Activated gamma-delta T cell treated with anti-CD3 and anti-CD28 coated beads, Interleukin-2, amount 50 U/mL, for 16 hours (primary cell): ENCODE measurements at places on chromosomes 4 and X.

DNA sequence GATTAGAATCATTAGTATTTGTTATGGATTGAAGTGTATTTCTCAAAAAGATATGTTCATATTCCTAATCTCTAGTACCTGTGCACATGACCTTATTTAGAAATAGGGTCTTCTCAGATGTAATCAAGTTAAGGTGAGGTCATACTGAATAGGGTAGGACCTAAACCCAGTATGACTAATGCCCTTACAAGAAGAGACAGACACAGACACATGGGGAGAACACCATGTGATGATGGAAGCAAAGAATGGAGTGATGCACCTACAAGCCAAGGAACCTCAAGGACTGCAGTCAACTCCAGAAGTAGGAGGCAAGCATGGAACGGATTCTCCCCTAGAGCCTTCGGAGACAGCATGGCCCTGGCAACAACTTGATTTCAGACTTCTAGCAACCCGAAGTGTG, 31.4 kb downstream of the OTUD4 start:
- no peak for DNase-seq

DNA sequence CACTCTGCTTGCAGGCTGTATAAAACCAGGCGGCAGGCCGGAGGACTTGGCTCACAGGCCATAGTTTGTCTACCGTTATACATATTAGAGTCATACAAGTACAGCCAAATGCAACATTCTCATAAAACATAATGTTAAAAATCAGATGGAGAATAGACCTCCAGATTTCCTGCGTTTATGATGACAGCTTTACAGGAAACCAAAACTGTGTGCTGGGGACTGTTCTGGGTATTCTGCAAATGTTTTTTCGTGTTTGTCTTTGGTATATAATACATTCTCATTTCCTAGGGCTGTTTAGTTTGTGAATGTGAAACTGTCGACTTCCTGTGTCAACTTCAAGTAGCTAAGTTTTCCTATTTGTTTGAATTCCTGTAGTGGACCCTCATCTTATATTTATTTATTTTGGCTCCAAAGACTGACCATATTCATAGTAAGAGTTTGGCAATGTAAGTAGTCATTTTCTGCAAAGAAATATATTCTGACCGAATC, 79.5 kb upstream of the FAM9C start:
- no peak for DNase-seq

DNA sequence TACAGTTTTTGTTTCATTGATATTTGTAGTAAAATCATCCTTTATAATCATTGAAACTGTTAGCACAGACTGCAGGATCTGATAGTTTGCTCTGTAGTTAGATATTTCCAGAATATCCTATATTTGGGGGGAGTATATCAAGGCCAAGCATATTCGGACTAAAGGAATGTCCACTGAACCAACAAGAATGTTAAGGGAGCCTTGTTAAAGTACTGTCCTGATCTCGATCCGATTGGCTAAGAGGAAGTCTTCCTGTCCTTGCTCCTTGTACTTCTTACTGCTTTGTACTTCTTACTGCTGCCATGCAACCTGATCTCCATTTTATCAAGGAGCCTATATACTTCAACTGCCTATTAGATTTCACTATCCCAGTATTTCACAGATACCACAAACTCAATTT, 449.3 kb downstream of the RPA4 start:
- DNase-seq = no peak

DNA sequence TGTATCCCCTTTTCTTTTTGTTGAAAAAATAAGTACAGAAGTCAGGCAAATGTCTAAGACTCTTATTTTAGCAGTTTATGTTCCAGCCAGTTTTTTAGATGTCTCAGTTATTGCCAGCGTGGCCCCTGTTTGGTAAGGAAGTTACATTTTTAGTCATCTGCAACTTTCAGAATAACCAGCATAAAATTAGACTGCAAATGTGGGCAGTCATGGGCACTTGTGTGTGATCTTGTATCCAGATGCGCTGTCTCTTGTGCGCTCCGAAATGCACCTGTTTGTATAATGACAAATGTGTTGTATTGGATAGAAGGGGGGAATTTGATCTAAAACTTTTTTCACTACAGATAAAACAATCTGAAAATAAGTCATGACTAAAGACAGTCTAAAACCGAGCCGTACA, 44.3 kb upstream of the CLCN4 start:
- DNase-seq = no peak

- no peak for DNase-seq
Observed at GRCh38 chr4:178448372-178449035, 1006.3 kb upstream of the AGA start.

GRCh38 chr4:101418466-101418865, 71.1 kb upstream of the PPP3CA start:
- DNase-seq = no peak

GRCh38 chr4:186693159-186693815, 30.4 kb downstream of the FAT1 start:
- no peak for DNase-seq

GRCh38 chr4:6337331-6337935, 67.8 kb downstream of the WFS1 start:
- DNase-seq = no peak

GRCh38 chrX:9765737-9766097, at the start of gene GPR143:
Gene GPR143 (minus strand): TSS chrX:9765847. CDS start chrX:9765817, 30 bp downstream.
- no peak for DNase-seq

- DNase-seq = no peak
Observed at GRCh38 chr4:34732176-34732950, 1512.0 kb downstream of the ARAP2 start.

- no peak for DNase-seq
Observed at GRCh38 chrX:3509934-3510333, 163.5 kb upstream of the MXRA5 start.

DNA sequence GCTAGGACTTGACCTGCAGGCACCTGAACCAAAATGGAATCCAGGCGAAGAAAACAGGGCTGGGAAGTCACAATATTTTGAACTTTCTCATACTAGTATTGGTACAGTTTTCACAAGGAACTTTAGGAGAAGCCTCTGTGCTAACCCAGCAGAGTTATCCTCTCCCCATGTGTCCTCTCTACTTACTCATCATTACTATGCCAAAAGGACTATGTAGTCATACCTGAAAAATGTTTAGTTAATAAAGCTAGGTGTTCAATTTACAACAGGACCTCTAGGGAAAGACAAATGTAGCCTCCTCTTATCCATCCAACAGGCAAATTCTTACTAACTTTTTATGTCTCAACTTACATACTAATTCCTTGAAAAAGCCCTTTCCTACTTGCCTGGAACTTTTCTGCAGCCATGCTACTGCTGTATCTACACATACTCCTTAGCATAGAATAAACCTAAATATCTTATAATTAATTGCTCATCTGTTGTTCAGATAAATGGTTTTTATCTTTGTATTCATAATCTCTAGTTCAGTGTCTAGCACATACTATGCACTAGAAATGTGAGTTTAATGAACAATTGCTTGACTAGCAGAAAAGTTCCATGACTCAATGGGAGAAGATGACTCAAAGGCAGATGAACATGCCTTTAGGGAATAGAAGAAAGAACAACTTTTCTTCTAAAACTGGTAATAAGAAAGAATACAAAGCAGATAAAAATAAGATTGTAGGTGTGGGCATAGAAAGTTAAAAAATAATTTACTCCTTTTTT, 215.5 kb upstream of the VEGFC start:
- no peak for DNase-seq
